Cardiac ventricle fibroblast (primary cell): ENCODE measurements at places on chromosomes 6 and 20. TPM values are rescaled to one million over a fixed set of nuclear protein-coding genes. Genes with fewer than 3 reads are reported as not detected.

CNBD2 gene
- total RNA-seq, result 2.8 and 5.1 TPM in 2 replicates

KCNQ5 gene
- 0.24 and 0.25 TPM in 2 replicates for total RNA-seq

C20orf141 gene
- total RNA-seq, result 1.2 TPM in 1 of 2 replicates, not detected in the other

EEF1A1 gene
- total RNA-seq, result 11,816 and 12,198 TPM in 2 replicates

OLIG3 gene
- not detected in 2 replicates for total RNA-seq

FAM50B gene
- 8.5 and 13.6 TPM in 2 replicates for total RNA-seq

PRDM13 gene
- not detected in 2 replicates for total RNA-seq

GJA10 gene
- not detected in 2 replicates for total RNA-seq

LPIN3 gene
- 7.5 and 10.0 TPM in 2 replicates for total RNA-seq

TLDC2 gene
- total RNA-seq, result not detected in 2 replicates

SNRPB gene
- total RNA-seq, result 150 and 161 TPM in 2 replicates

HEY2 gene
- 0.05 and 0.06 TPM in 2 replicates for total RNA-seq

VTA1 gene
- 34.9 and 35.2 TPM in 2 replicates for total RNA-seq

MTRF1L gene
- 10.3 and 13.4 TPM in 2 replicates for total RNA-seq

TREM1 gene
- total RNA-seq, result 1.7 and 2.1 TPM in 2 replicates

RCAN2 gene
- 0.10 and 0.37 TPM in 2 replicates for total RNA-seq

MLIP gene
- under 0.01 TPM in 1 of 2 replicates, not detected in the other for total RNA-seq

MROH8 gene
- total RNA-seq, result 1.3 and 1.4 TPM in 2 replicates

HLA-DQA2 gene
- not detected in 2 replicates for total RNA-seq

RNASET2 gene
- total RNA-seq, result 26.9 and 40.2 TPM in 2 replicates

PDCD2 gene
- 74.3 and 75.6 TPM in 2 replicates for total RNA-seq

PPP1R16B gene
- total RNA-seq, result 0.31 and 0.44 TPM in 2 replicates

CCDC170 gene
- total RNA-seq, result 0.15 and 0.31 TPM in 2 replicates

RAD21L1 gene
- not detected in 2 replicates for total RNA-seq

ACTL10 gene
- total RNA-seq, result 2.1 and 2.2 TPM in 2 replicates

EYA2 gene
- 0.49 and 1.6 TPM in 2 replicates for total RNA-seq

C6orf52 gene
- not detected in 2 replicates for total RNA-seq

RIMS1 gene
- not detected in 2 replicates for total RNA-seq

LCA5 gene
- 3.9 and 4.7 TPM in 2 replicates for total RNA-seq

TJAP1 gene
- 13.9 and 15.1 TPM in 2 replicates for total RNA-seq

MAFB gene
- 24.9 and 30.5 TPM in 2 replicates for total RNA-seq

ATRN gene
- total RNA-seq, result 36.1 and 41.0 TPM in 2 replicates

GLP1R gene
- total RNA-seq, result not detected in 2 replicates

MDC1 gene
- 7.6 and 7.8 TPM in 2 replicates for total RNA-seq

HMGA1 gene
- 192 and 215 TPM in 2 replicates for total RNA-seq

COL20A1 gene
- not detected in 2 replicates for total RNA-seq

MOG gene
- total RNA-seq, result not detected in 2 replicates

SMAP1 gene
- total RNA-seq, result 20.9 and 22.3 TPM in 2 replicates

SCRT2 gene
- not detected in 2 replicates for total RNA-seq

PHF20 gene
- total RNA-seq, result 19.7 and 31.9 TPM in 2 replicates

CFB gene
- 47.7 and 56.5 TPM in 2 replicates for total RNA-seq

TFAP2B gene
- not detected in 2 replicates for total RNA-seq

LTV1 gene
- 15.1 and 15.2 TPM in 2 replicates for total RNA-seq

OR2B6 gene
- total RNA-seq, result not detected in 2 replicates

TNF gene
- total RNA-seq, result not detected in 2 replicates

SNAI1 gene
- total RNA-seq, result 3.7 and 5.1 TPM in 2 replicates

RIPOR3 gene
- total RNA-seq, result 1.8 and 2.5 TPM in 2 replicates

RFX6 gene
- total RNA-seq, result not detected in 2 replicates

MYL9 gene
- 30.6 and 39.0 TPM in 2 replicates for total RNA-seq
